ENCODE measurements at places on chromosomes 13 and 19.
A peak's percentile ranks its signal among the peaks of the same experiment; 100 is the strongest.

DNA sequence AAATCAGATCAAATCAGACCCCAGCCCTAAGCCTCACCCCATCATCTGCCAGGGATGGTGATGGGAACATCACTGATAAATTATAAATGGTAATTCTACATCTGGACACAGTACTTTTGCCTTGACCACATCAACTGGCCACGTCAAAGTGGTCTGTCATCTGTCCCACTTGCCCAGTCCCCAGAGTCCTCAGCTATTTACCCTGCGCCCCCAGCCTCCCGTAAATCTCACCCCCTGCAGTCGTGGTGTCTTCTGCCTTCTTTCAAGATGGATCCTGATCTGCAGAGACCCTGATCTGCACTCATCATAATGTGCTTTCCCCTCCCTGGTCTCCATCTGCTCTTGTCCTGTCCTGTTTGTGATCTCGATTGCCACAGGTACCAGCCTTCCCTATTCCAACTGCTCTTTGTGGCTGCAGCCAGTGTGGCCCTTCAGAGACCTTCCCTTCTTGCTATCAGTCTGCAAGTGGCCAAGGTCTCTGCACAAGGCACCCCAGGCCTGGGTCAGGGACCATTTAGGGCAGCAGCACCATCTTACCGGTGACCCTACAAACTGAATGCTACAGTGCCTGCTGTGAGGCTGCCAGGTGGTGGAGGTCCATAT is 26.7 kb upstream of the POP4 start:
- no peak for DNase-seq

DNA sequence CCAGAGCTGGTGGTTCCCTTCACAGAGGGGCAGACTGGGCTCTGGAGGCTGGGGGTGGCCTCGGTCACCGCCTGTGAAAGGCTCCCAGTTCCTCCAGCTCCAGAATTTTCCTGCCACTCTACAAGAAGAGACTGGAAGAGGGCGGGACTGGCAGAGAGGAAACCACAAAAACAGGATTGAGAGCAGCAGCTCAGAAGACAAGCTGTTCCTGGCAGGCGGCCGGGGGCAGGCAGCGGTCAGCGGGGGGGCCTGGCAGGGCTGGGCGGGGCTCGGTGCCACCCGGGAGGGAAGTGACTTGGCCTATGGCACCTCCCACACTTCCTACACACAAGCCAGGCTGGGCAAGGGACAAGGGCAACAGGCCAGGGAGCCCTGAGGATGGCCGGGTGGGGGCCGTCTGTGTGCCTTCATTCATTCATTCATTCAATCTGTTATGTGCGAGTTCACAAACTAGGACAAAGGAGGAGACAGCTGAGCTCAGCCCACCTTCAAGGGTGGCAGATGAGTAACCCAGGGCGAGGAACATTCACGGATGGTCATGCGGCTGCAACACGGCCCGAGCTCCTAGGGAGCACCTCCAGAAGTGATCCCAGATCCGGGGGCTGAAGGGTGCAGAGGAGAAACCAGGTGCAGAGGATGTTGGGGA is 16.9 kb upstream of the BTBD2 start:
- no peak for DNase-seq

DNA sequence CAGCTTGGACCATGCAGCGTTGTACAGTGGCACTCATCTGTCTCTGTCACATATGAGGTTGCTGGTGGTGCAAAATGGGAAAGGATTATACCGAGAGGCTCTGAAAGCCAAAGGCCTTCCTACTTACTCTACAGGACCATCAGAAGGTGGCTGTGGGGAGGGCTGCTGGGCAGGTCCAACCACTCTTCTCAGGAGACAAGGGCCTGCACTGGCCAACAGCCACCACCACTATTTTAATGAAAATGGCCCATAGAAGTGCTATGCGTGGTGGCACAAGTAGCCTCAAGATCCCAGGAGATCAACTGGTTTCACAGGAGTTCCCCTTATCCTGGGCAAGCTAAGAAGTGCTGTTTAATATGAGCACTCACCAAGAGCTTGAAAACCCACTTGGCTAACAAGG is 52.3 kb downstream of the MRPL57 start:
- no peak for DNase-seq

- DNase-seq = peak; percentile 68
These were observed at the start of gene AKT2 for GRCh38 chr19:40284501-40285352. TSS of gene AKT2 (minus strand) at chr19:40285345. CDS start at chr19:40265267, 20,078 bp downstream.

GRCh38 chr13:77740931-77741596 is 43.6 kb downstream of the SLAIN1 start:
- DNase-seq = no peak

- no peak for DNase-seq
These were observed 59.6 kb downstream of the PDS5B start for GRCh38 chr13:32645854-32646253.

DNA sequence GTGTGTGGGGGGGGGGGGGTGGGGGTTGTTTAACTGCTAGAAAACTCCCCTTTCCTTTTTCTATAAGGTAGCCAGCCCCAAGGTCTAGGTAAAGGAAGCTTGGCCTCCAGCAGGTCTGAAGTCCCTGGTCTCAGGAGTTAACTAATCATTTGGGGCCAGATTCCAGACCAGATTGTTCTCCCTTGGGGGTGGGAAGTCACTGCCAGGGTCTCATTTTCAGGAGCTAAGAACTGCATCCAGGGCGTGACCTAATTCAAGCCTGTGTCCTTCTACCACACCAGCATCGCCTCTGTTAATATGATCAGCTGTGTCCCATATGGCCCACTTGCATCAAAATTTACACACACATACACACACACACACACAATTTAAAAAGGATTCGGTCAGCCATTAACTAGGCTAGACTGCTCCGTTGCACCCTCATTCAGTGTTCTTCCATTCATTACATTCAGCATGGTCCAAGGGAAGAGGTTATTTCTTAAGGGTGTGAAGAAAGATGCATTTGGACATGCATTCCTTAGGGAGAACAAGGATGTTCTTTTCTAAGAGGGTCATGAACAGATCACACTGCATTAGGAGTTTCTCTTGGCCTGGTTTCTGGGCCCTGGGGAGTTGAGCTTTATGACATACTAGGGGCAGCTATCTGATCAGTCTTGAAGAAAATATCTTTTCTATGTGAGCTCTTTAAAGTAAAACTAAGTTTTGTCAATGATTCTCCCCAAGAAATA is 91.0 kb downstream of the FGF14 start:
- no peak for DNase-seq

DNA sequence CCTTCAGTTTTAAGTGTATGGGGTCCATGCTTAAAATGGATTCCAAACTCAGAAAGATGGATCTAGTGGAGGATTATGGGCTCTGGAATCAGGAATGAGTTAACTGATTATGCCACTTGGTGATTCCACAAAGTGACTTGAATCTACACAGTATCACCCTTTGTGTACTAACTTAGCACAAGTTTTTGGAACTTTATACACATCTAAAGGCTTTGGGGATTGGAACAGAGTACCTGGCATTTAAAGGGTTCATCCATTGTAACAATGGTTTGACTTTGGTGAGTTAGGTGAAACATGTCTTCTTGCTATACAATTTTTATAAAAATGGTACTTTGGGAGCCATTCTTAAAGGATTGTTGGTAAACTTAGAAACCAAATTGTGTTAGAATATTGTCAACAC is 1.1 kb downstream of the RPL21 start:
- DNase-seq = no peak

- DNase-seq = no peak
These were observed 19.1 kb upstream of the PNMA8C start for GRCh38 chr19:46447824-46448223.

DNA sequence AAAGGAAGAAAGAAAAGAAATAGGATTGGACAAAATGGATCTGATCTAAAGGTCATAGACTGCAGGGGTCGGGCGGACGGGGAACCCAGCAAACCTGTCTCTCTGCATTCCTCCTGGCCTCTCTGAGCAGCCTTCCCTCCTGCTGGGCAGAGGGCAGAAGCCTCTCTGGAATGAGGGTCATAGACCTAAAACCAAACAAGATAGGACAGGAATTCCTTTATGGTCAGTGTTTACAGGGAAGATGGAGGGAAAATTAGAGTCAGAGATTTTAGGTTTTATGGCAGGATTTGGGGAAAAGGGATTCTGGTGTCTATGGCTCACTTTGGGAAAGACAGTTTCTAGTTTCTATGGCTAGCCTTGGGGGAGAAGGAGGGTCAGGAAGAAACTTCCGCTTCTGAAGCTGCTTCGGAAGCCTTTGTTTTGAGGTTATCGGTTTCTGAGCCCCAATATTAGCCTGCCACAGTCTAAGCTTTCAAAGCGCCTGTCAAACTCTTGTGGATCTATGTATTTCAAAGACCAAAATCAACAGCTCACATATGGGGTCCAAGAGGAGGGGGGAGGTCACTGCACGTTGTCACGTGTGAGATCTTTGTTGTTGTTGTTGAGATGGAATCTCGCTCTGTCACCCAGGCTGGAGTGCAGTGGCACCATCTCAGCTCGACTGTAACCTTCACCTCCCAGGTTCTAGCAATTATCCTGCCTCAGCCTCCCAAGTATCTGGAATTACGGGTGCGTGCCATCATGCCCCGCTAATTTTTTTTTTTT is 18.9 kb upstream of the DPRX start:
- no peak for DNase-seq

GRCh38 chr19:703651-704446 is 4.9 kb upstream of the PALM start:
- peak; percentile 47 for DNase-seq

DNA sequence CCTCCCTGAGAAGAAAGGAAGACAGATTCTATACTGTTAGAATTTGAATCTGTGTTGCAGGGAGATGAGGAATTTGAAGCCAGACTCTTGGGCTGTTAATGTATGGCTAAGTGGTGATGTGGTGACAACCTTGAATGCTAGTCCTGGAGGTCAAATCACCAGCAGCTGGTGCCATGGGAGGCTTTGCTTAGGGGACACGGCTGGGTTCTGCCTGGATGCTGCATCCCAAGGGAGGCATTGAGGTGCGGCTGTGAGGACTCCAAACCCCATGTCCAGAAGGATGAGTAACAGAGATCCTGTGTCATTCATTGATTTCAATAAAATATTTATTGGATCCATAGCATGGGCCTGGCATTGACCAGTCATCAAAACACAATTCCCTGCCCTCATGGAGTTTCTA is 42.3 kb downstream of the RFX2 start:
- no peak for DNase-seq

DNA sequence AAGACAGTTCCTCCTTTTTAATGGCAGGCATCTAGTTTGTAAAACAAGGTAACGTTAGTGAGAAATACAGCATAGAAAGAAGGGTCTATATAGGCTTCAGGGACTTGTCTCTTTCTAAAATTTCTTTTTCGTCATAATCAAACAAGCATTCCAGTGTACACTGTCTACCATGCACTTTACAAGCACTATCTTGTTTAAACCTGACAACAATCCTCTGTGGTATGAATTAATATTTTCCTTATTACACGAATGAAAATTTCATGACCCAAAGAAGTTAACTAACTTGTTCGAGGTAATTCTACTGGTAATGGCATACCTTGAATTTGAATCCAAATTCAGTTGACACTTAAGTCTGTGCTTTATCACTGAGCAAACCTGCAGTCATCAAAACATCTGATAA is 399.7 kb upstream of the NBEA start:
- DNase-seq = no peak

DNA sequence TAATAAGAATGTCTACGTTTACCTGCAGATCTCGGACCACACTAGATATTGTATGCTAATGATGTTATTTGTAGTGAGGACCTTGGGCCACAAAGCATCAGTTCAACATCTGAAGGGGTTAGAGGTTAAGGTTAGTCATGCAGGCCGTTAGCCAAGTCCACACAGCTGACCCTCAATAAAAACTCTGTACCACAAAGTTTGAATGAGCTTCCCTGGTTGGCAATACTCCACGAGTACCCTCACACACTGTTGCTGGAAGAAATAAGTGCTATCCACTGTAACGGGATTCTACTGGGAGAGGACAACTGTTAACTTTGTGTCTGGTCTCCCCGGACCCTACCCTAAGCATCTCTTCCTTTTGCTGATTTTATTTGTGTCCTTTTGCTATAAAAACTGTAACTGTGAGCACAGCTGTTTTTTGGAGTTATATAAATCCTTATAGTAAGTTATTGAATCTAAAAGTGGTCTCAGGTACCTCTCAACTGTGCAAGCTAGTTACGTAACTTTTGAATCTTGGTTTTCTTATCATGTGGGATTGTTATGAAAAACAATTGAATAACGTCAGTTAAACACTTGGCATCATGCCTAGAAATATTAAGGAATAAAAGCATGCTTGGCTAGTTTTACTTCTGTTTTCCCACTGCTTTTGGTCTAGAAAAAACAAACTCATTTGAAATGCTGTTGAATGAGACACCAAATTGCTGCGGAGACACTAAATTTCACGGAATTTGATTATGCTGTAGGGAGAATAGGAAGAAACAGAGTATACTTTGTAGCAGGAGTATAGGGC is 181.5 kb downstream of the DNAJC3 start:
- DNase-seq = no peak

- DNase-seq = no peak
These were observed 16.5 kb downstream of the DGKH start for GRCh38 chr13:42064966-42065365.

DNA sequence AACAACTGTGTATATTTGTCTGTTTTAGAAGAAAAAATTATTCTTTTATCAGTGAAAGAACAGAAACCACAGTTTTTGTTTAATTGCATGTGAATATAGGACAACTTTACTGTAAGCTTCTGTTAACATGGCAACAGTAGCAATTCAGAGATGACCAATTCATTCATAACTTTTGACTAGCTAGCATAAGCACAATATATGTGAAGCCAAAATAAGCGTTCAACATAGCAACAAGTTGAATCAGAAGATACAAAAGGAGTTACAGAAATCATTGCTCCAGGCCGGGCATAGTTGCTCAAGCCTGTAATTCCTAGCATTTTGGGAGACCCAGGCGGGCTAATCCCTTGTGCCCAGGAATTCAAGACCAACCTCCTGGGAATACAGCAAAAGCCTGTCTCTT is 197.1 kb upstream of the GPC6 start:
- no peak for DNase-seq

GRCh38 chr13:49455007-49455398 is 10.9 kb downstream of the SETDB2 start:
- DNase-seq = no peak

GRCh38 chr19:4657835-4658234 is 12.3 kb downstream of the MYDGF start:
- no peak for DNase-seq

GRCh38 chr13:74103970-74104555 is 30.1 kb downstream of the KLF12 start:
- DNase-seq = no peak

- no peak for DNase-seq
These were observed 1445.9 kb downstream of the PCDH9 start for GRCh38 chr13:65784088-65784816.

- peak; percentile 8 for DNase-seq
These were observed 263 bp downstream of the RHPN2 start for GRCh38 chr19:33064458-33064791.
